ENCODE measurements at places on chromosomes 6 and 20.

DNA sequence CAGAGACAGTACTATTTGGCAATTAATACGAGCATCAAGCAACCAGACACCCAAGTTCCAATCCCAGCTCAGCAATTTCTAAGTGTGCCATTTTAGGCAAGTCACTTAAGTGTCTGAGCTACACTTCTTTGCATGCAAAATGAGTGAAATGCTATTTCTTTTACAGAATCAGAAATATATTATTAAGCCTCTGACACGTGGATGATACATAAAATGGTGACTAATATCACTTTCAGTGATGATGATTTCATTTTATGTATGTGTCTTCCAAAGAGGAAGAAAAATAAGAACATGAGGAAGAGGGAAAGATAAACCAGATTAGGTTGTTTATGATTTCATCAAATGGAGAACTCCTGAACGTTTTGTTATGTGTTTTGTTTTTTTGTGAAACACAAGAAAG lies 158.6 kb downstream of the TSHZ2 start:
- no peak for DNase-seq

DNA sequence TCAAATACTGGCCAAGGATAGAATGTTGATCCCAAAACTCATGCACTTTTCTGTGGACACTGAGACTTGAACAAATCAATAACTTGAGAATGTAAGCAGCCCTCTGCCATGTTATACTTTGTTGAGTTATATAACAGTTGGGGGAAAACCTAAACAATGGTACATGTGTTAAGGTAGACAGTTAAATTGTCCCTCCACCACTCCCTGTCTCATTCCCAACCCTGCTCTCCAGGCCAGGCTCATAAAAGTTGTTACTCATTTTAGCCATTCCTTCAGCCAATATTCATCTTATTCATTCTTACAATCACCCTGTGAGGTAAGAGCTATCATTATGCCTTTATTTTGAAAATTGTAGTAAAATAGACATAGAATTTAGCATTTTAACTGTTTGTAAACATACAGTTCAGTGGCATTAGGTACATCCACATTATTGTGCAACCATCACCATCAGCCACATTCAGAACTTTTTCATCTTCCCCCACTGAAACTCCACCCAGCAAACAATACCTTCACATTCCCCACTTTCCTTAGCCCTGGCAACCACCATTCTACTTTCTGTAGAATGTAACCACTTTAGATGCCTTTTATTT lies 38.2 kb upstream of the IER3 start:
- no peak for DNase-seq

DNA sequence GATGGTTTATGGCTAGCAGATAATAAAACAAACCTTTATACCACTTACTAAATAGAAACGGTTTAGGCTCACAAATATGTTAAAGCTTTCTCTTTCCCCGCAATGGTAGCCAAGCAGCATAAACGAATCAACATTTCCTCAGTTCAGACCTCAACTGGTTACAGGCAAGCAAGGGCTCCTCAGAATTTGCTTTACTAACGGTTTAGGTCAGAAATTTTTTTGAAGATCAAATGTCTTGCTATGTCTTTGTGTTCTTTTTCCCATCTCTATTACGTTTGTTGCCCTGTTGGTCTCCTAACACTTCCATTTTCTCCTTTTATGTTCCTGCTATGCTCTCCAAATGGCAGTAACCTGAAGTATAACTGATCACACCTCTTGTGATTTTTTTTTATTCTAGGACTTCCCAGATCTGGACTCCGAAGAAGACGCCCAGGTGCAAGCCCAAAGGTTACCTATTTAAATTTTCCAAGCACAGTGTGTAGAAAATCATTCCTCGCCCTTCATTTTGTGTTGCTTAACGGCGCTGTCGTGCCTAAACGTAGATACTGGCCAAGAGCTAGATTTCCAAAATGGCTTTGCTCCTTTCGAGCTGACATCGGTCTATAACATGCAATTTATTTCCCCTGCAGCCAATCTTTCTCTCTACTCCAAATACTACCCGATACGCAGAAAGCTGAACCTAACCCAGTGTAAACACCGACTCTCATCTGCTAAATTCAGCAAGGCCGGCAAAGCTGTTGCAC lies 717 bp upstream of the ASF1A start:
- peak; percentile 45 for DNase-seq

GRCh38 chr6:69294862-69295261 lies 501.9 kb downstream of the LMBRD1 start:
- no peak for DNase-seq

GRCh38 chr6:107323133-107323785 lies 136.1 kb downstream of the PDSS2 start:
- DNase-seq: no peak

GRCh38 chr6:4280707-4281106 lies 145.3 kb upstream of the ECI2 start:
- DNase-seq: no peak

DNA sequence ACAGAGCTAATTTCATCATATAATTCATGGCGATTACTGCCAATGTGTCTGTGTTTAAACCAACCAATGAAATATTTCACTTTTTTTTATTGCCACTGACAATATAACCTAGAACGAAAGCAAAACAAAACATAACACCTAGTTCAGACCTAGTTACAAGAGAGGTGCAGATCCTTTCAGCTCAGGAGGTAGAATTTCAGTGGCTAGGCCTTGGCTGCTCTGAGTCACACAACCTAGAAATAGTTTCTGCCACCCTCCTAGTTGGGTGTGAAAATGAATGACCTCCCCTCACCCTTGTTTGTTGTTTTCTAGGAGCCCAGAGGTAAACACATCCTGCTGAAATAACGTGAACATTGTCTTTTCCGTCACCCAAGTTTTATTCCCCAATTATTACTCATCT lies 356.3 kb downstream of the HTR1B start:
- DNase-seq: no peak

DNA sequence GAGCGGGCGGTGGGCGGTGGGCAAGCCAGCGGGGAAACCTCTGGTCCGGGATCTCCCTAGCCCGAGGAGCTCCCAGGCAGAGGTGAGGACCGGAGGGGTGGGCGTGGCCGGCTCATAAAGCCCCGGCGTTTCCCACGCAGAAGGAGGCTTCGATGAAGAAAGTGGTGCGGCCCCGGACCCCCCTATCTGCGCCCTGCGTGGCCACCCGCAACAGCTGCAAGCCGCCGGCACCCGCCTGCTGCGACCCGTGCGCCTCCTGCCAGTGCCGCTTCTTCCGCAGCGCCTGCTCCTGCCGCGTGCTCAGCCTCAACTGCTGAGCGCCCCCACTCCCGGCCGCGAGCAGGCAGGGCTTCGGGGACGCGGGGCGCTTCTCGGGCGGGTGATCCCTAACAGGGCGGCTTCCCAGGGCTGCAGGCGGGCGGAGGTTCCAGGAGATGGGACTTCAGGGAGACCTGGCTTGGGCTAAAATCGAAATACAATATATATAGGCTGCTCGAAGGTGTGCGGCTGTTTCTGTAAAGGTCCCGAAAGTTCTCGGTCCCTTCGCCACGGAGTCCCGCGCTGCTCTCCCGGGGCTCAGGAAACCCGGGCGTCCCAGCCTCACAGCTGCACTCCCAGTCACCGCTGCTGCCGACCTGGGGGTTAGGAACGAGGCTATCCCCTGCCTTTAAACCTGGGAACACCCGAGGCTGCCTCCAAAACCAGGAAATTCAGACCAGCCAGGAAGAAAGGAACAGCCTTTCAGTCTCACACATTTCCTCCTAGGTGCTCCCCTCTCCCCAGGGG lies 27.8 kb downstream of the ASIP start:
- DNase-seq: peak; percentile 45

DNA sequence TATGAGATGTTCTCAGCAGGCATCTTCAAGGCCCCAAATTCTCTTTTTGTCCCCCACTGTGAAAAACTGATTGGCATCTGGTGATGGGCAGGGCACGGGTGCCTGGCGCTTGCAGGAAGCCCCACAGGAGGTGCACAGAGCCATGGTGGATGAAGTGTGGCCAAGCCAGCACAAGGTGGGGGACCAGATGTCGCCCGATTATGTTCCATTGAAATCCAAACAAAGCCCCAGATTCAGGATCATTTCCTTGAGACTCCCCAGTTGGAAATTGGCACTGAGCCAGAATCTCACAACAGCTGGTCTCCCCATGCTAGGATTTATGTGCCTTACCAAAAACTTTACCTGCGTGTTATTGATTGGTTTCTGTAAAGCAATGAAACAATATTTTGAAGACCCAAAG lies 186.1 kb downstream of the ADAT2 start:
- DNase-seq: no peak

DNA sequence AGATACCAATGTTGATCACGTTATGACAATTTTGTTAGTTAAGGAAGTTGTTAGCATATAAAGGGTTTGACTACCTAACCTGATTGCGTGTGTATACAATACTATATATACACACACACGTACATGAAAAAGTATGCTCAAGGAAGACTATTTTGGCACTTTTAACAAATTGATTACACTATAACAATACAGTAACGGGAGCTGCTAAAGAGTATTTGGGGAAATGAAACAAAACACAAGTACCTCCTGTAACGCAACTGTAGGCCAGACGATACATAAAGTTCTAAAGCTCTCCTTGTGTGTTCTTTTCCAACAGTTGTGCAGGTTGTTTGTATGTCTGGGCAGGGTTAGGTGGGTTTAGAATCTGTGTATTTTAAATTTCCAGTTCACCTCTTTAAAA lies 98.7 kb downstream of the PLEKHG1 start:
- DNase-seq: no peak

DNA sequence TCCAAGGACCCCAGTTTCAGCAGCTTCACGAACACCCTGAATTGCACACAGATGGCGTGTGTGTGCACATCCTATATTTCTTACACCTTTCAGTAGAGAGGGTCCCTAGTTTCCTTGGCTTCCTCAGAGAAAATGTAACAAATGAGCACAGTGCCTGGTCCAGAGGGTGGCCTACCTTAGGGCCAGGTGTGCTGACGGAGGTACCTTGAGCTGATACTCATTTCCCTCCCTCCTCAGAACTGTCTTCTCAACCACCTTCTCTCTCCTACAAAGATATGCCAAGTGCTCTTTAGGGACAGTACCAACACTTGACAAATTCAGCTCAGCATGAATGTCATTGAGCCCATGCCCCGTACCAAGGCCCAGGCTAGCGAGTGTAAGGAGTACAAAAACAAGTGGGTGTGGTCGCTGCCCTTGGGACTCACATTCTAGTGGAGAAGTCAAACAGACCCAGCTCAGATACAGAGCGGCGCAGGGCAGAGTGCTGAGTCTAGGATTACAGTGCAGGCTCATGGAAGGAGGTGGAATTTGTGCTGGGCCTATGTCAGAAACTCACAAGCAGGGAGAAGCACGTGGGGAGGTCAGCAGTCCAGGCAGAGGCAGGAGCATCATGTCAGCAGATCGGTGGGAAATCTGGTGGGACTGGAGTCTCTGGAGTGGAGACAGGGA lies 9.6 kb upstream of the BPHL start:
- DNase-seq: no peak

- no peak for DNase-seq
These were observed 1.6 kb upstream of the PRIM2 start for GRCh38 chr6:57315851-57316250.

- no peak for DNase-seq
These were observed 70.1 kb downstream of the RNF144B start for GRCh38 chr6:18457065-18457737.

- no peak for DNase-seq
These were observed 32.3 kb upstream of the SLC22A23 start for GRCh38 chr6:3489027-3489757.

- no peak for DNase-seq
These were observed 486.1 kb upstream of the CDH4 start for GRCh38 chr20:60765821-60766403.

Data from colonic mucosa (tissue), 4 donors.